ENCODE measurements at places on chromosomes 3 and 15. TPM values are rescaled to one million over a fixed set of nuclear protein-coding genes. Genes with fewer than 3 reads are reported as not detected.

DNA sequence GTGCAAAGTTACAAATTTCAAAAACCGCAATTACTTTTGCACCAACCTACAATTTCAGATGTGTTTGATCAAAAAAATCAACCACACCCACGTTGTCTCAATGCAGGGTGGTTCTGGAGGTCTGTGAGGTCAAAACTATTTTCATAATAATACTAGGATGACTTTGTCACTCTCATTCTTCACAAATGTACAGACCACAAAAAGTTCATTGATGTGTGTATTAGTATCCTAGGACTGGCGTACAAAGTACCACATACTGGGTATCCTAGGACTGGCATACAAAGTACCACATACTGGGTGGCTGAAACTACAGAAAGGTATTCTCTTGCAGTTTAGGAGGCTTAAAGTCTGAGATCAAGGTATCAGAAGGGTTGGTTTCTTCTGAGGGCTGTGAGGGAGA lies 13.0 kb downstream of the SUCLG2 start:
- DNase-seq, result no peak

Gene OR5K2
- total RNA-seq, result not detected

DNA sequence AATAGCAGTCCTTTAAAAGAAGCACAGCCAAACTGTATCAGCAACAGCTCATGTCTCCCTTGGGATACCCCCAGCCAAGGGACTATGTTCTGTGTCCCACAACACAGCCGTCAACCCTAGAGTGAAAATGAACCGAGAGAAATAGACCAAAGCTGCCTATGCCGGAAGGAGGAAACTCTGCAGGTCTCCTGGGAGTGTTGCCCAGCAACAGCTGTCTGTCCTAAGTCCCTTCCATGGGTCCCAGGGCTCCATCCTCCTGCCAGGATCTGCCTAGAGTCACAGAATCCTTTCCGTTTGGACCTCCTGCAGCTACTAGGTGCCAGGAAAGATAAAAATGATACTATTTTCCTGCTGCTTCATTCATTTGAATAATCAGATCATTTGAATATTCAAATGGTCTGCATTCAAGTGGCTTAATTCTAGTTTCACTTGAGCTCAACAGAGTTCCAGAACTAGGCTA lies 53.1 kb downstream of the TRANK1 start:
- no peak for DNase-seq

DNA sequence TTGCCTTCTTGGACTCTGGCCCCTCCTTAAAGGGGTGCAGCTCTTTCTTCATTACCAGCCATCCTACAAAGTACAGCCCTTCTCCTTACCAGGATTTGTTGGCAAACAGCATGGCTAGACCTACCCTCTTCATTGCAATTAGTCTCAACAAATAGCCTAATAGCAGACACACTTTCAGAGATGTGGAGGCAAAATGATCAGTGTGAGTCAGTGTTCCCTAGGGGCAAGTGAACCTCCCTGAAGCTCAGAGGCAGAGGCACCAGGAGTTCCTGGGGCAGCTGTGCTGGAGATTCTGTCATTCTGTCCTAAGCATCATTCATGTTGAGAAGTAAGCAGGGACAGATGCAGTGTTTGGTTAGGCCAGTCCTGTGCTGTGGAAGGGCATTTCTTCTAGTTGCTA lies 14.6 kb upstream of the MECOM start:
- DNase-seq, result no peak

Measured in foreskin keratinocyte (primary cell).